ENCODE measurements at places on chromosomes 1 and 21. TPM values are rescaled to one million over a fixed set of nuclear protein-coding genes. Genes with fewer than 3 reads are reported as not detected.

GRCh38 chr21:33265664-33266049 lies 510 bp upstream of the IL10RB start:
- peak; percentile 87 for DNase-seq

DNA sequence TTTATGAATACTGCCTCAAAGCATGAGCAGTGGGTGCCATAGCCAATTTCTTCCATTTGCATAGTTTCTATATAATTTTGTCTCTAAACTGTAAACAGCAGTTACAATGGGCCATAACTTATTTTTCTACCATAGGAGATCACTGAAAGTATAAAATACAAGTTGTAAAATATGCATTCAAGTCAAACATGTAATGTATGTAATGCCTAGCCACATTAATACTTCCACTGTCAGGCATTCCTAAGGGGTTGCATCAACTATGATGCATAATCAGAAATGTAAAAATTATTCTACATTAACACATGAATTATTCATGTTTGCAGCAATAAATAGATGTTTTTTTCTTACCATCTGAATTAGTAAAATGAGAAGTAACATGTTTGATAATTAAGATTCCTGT lies 560.3 kb upstream of the ZP4 start:
- no peak for DNase-seq

GRCh38 chr1:14543191-14543840 lies 55.2 kb upstream of the KAZN start:
- DNase-seq: no peak

DNA sequence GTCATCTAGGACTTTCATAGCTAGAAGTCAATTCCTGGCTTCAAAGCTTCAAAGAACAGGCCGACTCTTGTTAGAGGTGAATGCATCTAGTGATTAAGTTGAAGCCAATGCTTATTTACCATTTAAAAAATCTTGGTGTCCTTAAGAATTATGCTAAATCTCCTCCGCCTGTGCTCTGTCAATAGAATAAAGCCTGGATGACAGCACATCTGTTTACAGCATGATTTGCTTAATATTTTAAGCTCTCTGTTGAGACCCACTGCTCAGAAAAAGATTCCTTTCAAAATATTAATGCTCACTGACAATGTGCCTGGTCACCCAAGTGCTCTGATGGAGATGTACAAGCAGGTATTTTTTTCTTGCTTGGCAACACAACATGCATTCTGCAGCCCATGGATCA lies 649.1 kb upstream of the USP24 start:
- DNase-seq: no peak

DNA sequence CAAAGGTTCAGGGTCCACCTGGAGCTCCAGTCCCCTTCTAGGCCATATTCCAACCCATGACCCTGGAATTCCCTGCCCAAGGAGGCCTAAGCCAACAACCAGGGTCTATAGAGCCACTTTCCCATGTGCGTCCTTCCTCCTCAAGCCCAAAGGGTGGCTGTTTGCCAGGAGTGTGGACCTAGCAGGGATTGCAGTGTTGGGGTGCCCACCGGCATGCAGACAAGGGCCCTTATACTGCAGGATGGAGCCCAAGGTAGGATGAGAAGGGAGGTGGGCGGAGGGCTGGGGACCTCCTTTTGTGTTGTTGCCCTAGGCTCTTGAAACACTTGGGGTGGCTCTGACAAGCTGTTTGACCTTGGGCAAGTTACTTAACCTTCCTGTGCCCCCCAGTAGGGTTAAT lies 19.7 kb upstream of the ADGRB2 start:
- peak; percentile 34 for DNase-seq

- DNase-seq: no peak
These were observed 1.3 kb upstream of the IL19 start for GRCh38 chr1:206769304-206769731.

DNA sequence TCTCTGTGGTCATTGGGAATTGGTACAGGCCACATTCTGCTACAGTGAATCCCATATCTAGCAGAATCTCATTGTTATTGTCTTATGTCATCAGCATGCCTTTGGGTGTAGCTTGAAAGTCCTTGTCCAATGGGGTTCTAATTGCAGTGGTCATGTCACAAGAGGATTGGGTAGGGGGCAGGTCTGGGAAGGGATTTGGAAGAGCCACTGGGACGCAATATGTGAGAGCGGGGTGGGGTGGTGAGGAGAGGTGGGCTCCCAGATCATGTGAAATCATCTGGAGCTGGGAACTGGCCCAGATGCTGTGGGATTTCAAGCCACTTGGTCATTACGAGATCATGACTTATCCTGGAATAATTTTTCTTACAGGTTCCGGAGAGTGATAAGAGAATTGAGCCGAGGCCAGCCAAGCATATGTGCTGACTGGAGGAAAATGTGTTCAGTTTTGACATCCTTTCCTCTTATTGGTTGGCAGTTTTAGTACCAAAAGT lies 16.3 kb downstream of the CNIH3 start:
- no peak for DNase-seq

GRCh38 chr1:26350701-26351589 lies 3.0 kb downstream of the CRYBG2 start:
- no peak for DNase-seq

GRCh38 chr1:151992303-151993083 lies 1.2 kb downstream of the S100A10 start:
- peak; percentile 91 for DNase-seq

- DNase-seq: no peak
These were observed 17.6 kb upstream of the DHCR24 start for GRCh38 chr1:54904476-54905048.

- no peak for DNase-seq
These were observed 1.9 kb upstream of the TPM3 start for GRCh38 chr1:154193821-154194220.

DNA sequence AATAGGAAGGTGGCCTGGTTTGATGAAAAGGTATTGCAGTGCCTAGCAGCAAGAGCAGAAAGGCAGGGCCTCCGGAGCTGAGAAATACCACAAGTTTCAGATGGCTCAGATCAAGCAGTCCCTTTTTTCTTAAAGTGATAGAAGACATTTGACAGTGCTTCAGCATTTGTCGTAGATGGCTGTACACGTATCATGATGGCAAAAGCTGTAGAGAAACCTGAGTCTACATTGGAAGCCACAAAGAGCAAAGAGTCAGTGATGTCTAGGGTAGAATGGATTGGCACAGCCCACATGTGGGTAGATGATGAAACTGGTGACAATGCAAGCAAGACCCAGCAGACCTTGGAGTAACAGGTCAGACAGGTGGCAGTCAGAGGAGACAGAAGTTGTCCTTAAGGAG lies 101.3 kb upstream of the ARTN start:
- DNase-seq: no peak

- DNase-seq: no peak
These were observed 41.2 kb downstream of the DPT start for GRCh38 chr1:168687816-168688215.

DNA sequence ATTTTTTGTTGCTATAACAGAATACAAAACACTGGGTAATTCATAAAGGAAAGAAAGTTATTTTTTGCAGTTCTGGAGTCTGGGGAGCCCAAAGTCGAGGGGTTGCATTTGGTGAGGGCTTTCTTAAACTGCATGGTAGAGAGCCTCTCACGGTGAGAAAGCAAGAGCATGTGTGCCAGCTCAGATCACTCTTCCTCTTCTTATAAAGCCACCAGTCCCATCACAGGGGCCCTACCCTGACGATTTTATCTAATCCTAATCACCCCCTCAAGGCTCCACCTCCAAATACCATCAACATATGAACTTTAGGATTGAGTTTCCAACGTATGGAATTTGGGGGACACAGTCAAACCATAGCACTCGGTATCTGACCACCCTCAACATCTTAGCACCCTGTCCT lies 1.0 kb upstream of the STRIP1 start:
- no peak for DNase-seq

GRCh38 chr1:197440715-197441114 lies 172.7 kb downstream of the CRB1 start:
- DNase-seq: no peak

The LAMC2 gene
- 0.91 TPM for total RNA-seq

The RCAN1 gene
- total RNA-seq: 99.9 TPM

The CHIA gene
- not detected for total RNA-seq

The TSPEAR gene
- not detected for total RNA-seq

The RUNX3 gene
- 2.9 TPM for total RNA-seq

The BTBD8 gene
- 4.9 TPM for total RNA-seq

The PPIAL4G gene
- total RNA-seq: 0.13 TPM

The OR2L3 gene
- not detected for total RNA-seq

The DTL gene
- 1.2 TPM for total RNA-seq

The DNAJC28 gene
- total RNA-seq: 1.2 TPM

Measured in aorta (tissue), 5 donors.